ENCODE measurements at places on chromosomes 3 and 15.

DNA sequence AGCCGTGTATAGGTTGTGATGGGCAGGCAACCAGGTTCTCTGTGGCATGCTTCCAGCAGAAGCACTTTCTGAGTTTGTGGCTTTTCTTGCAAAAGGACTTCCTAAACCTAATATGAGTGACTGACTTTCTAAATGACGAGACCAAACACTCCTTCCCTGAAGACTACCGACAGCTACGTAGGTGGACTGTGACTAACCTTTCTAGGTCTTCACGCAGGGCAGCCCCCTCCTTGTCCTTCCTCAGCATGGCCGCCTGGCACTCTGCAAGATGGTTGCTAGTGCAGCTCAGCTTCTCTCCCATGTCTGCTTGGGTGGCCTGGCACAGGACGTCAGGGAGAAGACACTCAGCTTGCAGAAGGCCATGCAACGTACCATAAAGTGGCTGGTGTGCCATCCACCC, 20.9 kb downstream of the CXCR6 start:
- DNase-seq: peak; percentile 69

- DNase-seq: no peak
Observed at GRCh38 chr15:90679959-90680358, 37.2 kb upstream of the BLM start.

- DNase-seq: no peak
Observed at GRCh38 chr3:94206291-94206690, 143.4 kb downstream of the NSUN3 start.

GRCh38 chr3:3189102-3189727, 9.7 kb upstream of the CRBN start:
- DNase-seq: no peak

DNA sequence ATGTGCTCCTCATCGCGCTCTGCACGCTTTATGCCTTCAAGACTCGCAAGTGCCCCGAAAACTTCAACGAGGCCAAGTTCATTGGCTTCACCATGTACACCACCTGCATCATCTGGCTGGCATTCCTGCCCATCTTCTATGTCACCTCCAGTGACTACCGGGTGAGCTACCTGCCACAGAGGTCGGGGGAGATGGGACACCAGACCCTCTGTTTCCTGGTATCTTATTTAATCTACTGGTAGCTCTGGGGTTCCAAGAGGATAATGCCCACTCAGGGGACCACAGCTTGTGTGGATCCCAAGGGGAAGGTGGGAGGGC, 9.1 kb downstream of the GRM2 start:
- no peak for DNase-seq

DNA sequence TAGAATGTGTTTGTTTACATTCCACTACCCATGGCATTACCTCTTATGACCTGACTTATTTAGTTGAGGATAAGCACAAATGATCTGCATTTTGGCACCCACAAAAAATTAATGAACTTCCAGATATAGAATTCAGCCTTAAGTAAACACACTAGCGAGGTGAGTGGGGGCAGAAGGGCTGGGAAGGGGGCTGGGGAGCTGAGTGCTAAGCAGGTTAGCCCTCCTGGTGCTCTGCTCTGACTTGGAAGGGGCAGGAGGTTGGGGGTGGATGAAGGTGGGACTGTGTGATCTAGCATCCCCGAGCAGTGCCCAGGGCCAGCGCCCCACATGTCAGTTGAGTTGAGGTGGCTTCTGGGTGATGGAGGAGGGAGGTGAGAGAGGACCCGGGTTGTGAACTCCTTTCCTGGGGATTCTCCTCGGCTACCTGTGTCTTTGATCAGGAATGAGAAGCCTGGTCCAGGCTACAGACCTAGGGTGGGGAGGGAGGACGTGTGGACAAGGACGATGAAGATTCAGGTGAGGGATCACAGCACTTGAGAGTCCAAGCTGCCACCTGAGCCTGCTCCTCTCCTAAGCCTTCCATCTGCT, 178.6 kb upstream of the SMAD3 start:
- no peak for DNase-seq

DNA sequence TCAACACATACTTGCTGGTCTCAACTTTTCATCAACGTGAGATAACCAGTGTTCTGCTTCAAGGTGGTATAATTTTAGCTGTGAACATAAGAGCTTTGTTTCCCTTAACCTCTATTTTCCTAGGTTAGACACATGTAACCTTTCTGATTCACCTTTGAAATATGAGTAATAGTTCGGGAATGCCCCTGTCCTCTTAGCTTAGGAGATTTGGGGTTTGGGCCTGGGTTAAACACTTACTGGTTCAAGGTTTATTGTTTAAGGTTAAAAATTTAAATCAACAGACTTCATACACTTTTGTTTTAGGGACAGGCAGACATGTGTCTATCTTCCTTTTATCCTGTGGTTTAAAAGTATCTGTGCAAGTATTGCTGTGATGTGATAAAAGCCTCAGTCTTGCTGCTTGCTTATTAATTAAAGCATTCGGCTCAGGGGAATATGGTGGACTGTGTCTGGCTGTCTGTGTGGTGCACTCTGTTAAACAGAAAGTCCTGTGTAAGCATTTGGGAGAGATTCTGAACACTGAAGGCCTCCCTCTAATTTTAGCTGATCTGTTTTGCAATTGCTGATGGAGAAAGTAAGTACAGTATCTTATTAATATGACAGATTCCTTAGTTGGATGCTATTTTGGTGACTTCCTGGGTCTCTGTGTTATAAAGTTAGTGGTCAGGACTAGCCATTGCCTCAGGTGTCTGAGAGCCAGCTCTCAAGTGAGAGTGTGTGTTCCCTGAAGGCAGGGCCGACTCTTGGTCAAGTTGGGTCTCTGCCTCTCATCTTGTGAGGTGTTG, 81.8 kb downstream of the USP13 start:
- DNase-seq: no peak

GRCh38 chr3:186427627-186428281, 65.7 kb upstream of the DGKG start:
- no peak for DNase-seq

DNA sequence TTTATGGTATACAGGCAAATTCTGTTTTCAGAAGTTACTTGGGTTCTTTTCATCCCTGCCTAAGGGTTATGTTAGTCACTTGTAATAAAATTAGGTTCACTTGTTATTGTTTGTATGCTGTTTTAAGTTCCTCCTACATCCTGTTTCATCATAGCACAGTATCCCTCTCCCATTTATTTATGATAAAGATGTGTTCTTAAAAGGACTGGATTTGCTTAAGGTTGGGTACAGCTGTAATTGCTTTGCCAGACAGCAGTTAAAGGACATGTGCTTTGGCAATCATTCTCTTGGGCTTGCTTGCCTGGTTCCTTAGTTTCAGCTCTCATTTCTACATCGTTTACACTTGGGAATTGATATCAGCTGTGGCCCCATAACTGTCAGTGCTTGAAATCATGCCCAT, 11.7 kb downstream of the ATP2C1 start:
- DNase-seq: no peak

- no peak for DNase-seq
Observed at GRCh38 chr3:32758375-32758753, 59.4 kb upstream of the TRIM71 start.

- no peak for DNase-seq
Observed at GRCh38 chr3:60304112-60304511, 947.1 kb downstream of the FHIT start.

DNA sequence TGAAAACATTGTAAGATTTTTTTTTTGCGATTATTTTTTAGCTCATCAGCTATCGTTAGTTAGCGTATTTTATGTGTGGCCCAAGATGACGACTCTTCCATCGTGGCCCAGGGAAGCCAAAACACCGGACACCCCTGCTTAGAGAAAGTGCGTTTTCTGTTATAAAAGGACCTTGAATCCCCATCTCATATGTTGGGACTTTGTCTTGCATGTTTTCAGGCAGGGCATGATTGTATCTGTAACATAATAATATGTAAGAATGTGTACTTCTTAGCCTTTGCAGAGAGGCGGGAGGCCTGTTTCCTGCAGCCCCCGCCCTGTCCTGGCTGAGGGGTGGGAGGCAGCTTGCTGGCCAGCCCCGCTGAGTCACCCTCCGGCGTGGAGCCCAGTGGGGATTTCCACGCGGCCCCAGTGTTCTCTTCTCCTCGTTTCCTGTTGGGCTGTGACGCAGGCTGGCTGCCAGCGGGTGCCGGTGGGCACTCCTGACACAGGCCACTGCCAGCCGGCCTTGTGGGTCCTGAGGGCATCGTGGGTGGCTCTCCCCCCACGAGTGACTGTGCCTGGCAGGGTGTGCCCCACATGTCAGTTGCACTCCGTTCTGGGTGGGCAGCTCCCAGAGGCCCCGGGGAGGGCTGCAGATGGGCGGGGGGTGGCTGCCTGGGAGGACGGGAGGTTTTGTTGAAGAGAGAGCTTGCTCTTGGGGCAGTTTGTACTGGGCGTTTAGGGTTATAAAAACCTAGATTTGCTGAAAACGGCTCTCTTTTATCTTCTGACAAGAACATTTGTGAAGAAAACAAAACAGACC, 55.6 kb downstream of the SMAD3 start:
- DNase-seq: peak; percentile 89

DNA sequence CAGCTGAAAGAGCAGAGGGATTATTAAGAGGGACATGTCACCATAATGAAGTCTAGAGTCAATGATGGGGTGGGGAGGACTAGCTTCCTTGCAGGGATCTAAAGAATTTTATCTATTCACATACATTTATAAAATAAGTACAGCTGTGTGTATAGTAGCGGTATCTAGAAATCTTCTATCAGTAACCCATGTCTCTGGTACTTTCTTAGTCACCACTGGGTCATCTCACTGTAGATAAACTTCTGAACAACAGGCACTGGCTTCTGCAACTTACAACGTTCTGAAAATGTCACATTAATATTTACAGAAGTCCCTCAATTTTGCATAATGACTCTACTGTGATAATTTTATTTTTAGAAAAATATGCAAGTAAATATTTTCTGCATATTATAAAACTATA, 401.7 kb downstream of the TBC1D5 start:
- no peak for DNase-seq

GRCh38 chr3:169283951-169284350, 379.6 kb downstream of the MECOM start:
- DNase-seq: no peak

GRCh38 chr3:62922326-62922725, 47.1 kb upstream of the CADPS start:
- DNase-seq: no peak

DNA sequence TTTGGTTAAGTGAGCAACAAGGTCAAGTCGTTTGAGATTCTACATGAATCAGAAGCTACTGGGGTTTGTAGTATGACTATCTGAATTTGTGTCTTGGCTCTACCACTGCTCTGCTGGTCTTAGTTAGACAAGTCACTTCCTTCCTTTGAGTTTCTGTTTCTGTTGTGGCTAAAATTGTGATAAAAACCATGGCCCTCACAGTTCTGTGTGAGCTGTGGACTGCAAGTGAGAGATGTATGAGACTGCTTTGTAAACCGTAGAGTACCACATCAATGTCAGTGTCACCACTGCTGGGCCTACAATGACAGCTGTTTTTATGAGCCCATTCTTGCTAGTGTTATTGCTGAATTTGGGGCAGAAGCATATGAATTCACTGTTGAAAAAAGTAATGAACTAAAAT, 32.7 kb downstream of the RARB start:
- no peak for DNase-seq

DNA sequence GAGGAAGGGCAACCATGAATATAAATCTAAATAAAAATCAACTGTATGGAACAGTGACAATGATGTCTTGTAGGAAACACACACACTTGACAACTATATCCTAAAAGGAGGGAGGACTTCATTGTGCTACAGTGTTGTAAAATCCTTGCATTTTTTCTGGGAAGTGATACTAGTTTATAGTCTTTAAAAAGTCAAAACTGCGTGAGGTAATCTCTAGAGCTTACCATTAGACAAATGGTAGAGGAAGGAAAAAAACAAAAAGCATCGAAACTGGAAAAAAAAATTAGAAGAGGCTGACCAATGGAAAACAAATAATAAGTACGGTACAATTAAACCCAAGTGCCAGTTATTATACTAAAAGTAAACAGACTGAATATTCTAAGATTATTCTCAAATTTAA, 38.7 kb downstream of the CHSY1 start:
- DNase-seq: no peak

- peak; percentile 39 for DNase-seq
Observed at GRCh38 chr15:40776537-40777141, 6.9 kb downstream of the C15orf62 start.

GRCh38 chr3:97817965-97818364, 3.8 kb upstream of the CRYBG3 start:
- no peak for DNase-seq

DNA sequence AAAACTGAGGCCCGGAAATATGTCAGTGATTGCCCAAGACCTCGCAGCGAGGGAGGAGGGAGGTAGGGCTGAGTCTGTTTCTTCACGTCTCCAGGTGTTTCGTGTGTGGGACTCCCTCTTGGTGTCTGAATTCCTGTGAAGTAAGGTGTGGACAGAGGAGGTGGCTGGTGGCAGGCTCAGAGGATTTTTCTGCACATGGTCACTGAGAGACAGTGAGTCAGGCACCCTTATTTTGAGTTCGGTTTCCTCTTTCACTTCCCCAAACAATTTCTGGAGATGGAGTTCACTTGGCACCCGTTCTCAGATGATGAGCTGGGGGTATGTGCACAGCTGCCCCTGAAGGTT, 46.3 kb upstream of the VPS8 start:
- no peak for DNase-seq

GRCh38 chr3:139332092-139332491, 11.7 kb upstream of the MRPS22 start:
- no peak for DNase-seq

DNA sequence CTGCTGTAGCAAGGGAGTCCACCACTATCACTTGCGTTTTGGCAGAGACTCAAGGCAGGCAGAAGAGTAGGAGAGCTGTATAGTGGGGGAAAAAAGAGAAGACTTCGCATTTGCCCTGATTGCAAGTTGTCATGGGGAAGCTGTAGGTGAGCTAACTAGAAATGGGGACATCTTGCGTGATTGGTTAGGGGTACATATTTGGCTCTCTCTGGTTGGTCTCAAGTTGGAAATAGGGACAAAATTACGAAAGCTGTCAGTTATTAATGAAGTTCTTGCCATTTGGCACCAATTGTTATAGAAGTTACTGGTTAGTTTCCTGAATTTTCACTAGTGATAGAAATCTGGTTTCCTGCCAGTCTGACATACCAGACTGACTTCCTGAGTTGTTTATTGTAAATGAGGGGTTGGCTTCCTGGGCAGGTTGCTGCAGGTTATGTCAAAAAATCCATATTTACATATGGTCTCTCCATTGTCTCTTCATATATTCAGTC, 8.2 kb upstream of the SENP7 start:
- DNase-seq: no peak

DNA sequence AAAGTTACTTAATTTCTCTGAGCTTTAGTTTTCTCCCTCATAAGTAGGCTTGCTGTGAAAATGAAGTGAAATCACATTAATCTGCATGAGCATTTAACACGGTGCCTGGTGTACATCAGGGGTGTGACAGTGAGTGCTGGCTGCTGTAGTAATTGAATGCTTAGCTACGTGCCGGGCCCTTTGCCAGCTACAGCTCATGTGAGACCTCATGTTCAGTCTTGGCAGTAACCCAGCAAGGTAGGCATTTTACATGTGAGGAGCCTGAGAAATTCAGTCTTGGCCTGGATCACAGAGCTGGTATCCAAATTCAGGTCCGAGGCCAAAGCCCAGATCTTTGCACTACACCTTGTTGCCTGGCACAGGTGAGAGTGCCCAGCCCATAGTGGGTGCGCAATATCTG, 9.1 kb downstream of the GHRL start:
- DNase-seq: no peak
